Substantia nigra (tissue), 51 donors: ENCODE measurements at places on chromosomes 1 and 21.

DNA sequence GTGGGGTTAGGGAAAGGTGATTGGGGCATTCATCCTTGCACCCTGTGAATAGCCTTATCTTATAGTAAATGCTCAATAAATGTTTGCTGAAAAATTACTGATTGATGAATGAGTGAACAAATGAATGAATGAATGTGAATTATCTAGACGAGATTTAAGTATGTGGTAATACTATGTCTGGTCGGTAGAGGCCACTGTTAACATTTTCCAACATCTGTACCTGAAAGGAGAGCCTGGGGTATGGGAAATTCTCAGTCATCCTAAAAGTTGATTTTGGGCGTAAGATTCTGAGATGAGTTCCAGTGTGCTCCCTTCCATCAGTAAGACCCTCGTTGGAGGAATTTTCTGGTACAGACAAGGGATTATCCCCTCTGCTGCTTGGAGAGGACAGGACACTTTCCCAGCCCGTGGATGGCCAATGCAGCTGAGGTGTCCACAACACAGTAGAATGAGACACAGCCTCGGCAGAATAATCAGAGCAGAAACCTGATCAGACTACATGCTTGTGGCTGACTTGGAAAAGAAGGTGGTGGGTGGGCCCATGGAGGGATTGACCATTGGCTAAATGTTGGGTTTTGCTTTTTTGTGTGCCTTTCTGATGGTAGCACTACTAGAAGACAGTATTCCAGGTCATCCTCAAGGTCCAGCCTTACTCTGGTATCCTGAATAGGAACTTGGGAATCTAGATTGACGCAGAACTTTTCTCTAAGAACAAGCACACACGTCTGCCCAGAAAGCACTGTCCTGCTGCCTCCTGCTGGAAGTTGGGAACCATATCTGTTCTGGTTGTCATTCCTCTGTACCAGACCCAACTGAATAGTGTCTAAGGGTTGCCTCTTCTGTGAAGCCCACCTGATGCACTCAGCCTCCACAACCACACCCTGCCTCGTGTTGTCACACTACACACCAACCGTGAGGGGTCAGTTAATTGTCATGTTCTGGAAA, 262.0 kb downstream of the TNR start:
- DNase-seq = no peak

GRCh38 chr1:19033926-19034680, 77.6 kb upstream of the IFFO2 start:
- no peak for DNase-seq

GRCh38 chr1:221987860-221988520, 246.1 kb upstream of the DUSP10 start:
- DNase-seq = no peak

DNA sequence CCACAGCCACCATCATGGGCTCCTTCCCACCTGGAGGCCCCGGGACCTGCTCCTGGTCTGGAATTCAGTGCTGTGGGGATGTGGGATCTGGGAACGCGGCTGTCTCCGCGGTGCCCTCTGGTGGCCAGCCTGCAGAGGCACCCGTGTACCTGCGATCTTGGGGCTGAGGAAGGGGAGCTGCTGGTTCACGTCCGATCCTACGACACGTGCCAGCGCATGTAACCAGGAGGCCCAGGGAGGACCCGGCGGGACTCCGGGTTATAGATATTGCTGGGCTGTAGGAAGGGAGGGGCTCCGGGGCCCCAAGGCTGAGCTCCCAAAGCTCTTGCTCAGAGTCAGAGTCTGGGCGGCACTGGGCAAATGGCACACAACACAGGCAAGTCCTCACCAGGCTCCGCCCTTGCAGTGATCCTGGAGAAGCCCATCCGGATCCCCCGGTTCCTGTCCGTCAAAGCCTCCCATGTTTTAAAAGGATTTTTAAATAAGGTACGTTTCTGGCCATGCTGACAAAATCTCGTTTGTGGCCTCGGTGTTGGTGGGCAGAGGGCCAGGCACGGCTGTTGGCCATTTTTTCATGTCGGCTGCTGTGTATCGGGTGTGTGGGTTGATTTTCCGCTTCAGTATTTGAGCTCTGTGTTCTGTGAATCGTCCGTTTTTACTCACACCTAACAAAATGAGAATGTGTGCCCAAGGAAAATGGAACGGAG, 20.1 kb downstream of the FAAP20 start:
- no peak for DNase-seq
